ENCODE measurements at places on chromosomes 16 and 17.

DNA sequence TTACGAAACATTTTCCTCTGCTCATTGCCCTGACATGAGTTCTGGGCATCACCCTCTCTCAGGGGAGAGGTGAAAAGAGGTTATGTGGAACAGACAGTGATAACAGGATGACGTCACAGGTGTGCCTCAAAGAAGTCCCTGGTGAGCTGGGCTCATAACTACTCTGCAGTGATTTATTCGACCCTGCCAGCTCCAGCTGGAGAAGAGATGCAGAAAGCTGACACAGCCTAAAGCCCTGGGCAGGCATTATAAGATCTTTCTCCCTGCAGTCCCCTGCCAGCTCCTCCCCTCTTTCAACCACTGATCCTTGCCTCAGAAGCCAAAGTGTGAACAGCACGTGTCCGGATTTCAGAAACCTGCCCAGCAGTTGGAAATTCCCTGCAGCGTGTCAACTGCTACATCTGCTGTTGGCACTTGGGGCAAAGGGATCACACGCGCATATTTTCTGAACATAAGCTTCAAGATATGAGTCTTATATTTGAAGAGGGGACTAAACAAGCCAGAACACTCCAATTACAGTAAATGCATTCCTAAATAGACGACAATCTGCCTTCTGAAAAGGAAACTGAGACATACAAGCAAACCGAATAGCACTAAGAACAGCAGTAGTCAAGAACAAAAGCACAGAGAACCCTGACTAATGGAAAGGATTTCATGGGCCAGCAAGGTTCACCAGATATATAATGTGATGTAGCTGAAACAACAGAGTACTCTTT, 80.5 kb downstream of the SMG6 start:
- peak; percentile 32 for DNase-seq

- no peak for DNase-seq
Observed at GRCh38 chr16:534856-535445, 7.4 kb downstream of the CAPN15 start.

DNA sequence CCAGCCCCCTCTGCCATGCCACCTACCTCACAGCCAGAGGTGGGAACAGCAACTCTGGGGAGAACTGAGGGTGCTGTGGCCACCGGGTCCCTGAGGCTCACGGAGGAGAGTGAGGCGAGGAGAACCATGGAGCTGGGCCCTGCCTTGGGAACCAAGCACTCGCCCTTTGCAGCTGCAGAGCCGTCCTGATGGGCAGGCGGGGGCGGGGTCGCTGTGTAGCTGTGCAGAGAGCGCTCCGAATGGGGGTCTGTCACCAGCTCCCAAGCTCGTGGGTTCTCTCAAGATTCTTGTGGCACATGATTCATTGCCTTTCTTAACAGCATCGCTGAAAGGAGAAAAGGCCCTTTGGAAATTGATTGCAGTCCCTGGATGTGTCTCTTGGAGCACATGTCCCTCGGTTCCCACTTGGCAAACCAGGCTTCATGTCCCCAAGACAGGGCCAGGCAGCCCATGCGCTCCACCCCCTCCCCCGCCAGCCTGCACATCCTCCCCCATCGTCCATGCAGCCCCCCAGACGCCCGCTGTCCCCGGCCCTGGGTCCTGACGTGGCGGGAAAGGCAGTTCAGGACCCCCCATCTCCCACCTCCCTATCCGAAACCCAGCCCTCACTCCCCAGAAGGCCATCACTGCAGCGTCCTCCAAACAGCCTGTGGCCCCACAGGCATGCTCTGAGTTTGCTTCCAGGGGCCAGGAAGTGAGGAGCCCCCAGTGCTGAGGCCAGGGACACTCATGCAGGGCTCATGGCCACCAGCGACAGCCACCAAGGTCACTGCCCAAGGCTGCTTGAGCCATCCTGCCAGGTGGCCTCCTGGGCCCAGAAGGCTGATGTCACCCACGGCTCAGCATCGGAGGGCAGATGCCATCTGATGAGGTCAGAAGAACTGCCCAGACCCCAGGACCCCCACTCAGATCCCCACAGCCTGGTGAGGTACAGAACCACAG, 20.6 kb upstream of the CHMP6 start:
- no peak for DNase-seq

DNA sequence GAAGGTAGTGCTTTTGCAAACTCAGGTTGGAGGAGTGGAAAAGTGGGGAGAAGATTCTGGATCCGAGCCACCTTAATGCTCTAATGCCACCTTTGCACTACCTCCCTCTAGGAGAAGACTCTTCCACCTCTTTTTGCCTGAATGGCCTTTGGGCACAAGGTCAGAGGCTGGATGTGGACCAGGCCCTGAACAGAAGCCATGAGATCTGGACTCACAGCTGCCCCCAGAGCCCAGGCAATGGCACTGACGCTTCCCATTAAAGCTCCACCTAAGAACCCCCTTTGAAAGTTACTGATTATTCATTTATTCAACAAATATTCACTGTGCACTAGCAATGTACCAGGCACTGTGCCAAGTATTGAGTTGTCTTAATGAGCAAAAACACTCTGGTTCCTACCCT, 3.2 kb downstream of the SHBG start:
- DNase-seq: no peak

GRCh38 chr17:29112771-29113295, 67.4 kb downstream of the MYO18A start:
- no peak for DNase-seq
